ENCODE measurements at places on chromosomes 5 and 9. TPM values are rescaled to one million over a fixed set of nuclear protein-coding genes. Genes with fewer than 3 reads are reported as not detected.

GRCh38 chr5:147072622-147073021, 162.2 kb upstream of the STK32A start:
- DNase-seq, result no peak

DNA sequence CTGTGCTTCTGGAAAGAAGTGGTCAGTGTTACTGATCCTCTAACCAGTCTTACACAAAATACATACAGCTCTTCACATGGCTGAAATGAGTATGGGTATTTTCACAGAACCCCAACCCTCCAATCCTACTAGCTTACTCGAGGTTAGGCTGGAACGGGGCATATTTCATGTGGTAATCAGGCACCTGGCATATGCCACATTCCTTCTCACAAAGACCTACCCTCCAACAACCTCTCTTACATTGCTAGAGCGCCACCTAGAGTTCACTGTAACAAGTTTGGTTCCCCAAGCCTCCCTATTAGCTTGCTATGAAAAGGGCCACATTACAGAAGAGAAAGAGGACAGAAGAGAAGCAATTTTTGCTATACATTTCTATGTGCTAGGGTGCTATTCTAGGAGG, 597.3 kb downstream of the PRELID2 start:
- DNase-seq, result no peak

DNA sequence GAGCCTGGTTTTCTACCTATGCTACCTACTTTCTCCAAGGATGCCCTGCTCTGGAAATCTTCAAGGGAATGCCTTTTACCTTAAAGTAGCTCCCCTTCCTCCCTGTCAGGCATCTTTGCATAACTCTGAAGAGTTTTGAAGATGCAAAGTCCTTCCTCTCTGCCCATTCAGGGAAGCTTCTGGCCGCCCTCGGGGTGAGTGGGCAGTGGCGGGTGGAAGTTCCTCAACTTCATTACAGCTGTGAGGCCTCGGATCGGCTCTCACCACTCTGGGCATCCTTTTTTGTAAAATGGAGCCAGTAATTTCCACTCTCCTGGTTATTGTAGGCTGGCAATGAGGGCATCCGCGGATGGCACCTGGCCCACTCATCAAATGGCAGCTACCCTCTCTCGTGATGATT, 31.7 kb upstream of the STXBP1 start:
- no peak for DNase-seq

GRCh38 chr5:90446961-90447360, 27.6 kb downstream of the MBLAC2 start:
- no peak for DNase-seq

DNA sequence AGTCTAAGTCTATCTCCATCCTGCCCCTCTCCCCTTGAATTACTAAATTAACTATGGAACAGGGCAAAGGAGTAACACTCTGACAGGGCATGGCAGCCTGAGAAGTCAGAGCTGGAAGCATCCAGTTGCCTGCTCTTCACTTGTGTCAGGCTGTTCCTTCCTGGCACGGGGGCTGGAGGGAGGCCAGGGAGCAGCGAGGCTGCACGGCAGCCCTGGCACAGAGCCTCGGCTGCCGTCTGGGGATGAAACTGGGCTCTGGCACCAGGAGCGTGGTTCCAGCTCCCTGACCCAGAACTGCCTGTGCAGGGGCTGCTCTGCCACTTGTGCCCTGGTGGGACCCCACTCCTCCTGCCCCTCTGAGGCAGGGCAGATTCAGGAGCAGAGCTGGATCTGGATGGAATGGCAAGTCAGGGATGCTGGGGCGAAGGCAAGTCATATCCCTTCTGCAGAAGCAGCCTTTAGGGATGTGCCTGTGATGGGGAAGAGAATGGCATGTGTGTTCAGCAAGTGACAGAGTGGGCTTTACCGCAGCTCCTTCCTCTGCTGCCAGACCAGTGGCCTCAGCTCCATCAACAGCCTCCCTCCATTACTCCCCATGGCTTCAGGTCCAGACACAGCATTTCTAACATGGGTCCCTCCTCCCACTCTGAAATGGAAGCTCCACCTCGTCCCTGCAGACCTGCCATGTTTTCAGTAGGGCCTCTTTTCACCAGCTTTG, 42.2 kb upstream of the PDE8B start:
- DNase-seq, result no peak

GRCh38 chr5:90563108-90563507, 4.5 kb downstream of the ADGRV1 start:
- DNase-seq, result no peak

GRCh38 chr5:145449794-145450193, 385.3 kb downstream of the PRELID2 start:
- DNase-seq, result no peak

GRCh38 chr9:132989414-132989996, 11.0 kb downstream of the GFI1B start:
- no peak for DNase-seq

GRCh38 chr9:116877072-116877471, 190.0 kb downstream of the TRIM32 start:
- DNase-seq, result no peak

DNA sequence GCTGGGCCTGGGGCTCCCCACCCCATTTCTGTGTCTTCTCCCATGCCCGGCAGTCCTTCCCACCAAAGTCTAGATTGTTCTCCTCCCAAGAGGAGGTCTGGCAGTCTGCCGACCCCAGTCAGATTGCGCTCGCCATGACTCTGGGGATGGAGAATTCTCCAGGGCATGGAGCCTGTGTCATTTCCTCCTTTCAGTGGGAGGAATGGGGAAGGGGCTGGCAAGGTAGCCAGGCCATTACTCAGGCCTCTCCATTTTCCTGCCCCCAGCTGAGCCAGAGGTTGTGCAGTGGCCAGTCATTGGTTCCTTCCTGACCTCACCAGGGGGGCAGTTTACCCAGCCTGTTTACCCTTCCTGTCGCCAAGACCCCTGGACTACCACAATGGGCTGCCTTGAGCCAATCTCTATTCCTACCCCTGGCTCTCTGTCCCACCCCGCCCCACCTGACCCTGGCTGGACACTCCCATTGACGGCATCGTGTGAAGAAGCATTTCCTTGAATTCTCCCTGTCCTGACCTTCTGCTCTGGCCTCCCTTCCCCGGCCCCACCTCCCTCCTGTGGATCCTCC, 628 bp downstream of the SYNPO start:
- DNase-seq, result no peak

- DNase-seq, result no peak
These were observed 197.0 kb downstream of the PCSK1 start for GRCh38 chr5:96236051-96236450.

DNA sequence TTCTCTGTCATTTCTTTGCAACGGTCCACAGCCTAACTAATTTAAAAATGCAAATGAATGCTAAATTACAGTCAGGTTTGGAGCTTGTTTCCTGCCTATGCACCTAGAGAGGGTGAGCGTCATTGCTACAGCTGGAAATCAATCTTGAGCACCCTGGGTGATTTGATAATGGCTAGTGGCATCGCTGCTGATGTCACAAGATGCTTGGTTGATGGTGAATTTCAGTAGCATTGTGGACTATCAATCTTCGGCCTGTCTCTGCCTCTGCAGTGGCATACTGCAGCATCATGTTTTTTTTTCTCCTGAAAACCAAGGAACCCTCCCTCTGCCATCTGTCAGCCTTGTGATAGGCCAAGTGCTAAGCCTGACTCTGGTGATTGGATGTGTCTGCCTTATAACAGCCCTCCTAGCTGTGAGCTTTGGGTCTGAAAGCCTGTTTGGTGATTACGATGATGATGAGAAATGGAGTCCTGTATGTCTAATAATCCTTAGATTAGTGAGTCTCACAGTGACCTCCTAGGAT, 75.3 kb downstream of the NMUR2 start:
- no peak for DNase-seq

DNA sequence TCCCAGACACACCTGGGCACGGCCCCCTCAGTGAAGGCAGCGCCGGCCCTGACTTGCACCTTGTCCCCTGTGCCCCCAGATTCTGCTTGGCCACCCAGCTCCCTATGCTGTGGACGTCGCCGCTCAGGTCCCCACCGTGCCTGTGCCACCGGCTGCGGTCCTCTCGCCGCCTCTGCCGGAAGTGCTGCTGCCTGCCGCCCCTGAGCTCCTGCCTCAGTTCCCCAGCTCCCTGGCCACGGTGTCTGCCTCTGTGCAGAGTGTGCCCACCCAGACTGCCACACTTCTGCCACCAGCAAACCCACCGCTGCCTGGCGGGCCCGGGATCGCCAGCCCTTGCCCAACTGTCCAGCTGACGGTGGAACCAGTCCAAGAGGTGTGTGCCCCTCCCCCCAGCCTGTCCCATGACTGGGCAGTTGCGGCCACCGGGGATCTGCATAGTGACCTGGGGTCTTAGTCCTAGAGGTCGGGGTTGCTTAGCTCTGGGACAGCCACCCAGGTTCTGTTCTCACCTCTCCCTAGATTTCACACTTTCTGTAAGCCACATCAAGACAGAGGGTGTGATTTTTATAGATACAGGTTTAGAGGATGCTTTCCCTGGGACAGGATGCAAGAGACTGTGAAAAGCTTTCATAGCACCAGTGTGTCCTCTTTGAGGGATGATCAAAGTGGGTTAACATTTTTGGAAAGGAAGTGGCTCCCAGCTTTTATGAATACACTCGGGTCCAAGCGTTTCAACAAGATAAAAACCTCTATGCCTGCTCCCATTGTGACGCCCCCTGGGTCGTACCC, 78.0 kb downstream of the WNK2 start:
- no peak for DNase-seq

DNA sequence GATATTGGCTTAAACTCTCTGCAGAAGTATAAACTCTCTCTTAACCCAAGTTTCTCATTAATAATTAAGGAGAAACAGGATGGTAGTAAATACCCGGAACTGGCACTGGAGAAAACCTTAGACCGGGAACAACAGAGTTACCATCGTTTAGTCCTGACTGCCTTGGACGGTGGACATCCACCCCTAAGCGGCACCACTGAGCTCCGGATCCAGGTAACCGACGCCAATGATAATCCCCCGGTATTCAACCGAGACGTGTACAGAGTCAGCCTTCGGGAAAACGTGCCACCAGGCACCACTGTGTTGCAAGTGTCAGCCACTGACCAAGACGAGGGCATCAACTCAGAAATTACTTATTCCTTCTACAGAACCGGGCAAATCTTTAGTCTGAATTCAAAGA, 861 bp downstream of the PCDHGB5 start:
- DNase-seq, result no peak

DNA sequence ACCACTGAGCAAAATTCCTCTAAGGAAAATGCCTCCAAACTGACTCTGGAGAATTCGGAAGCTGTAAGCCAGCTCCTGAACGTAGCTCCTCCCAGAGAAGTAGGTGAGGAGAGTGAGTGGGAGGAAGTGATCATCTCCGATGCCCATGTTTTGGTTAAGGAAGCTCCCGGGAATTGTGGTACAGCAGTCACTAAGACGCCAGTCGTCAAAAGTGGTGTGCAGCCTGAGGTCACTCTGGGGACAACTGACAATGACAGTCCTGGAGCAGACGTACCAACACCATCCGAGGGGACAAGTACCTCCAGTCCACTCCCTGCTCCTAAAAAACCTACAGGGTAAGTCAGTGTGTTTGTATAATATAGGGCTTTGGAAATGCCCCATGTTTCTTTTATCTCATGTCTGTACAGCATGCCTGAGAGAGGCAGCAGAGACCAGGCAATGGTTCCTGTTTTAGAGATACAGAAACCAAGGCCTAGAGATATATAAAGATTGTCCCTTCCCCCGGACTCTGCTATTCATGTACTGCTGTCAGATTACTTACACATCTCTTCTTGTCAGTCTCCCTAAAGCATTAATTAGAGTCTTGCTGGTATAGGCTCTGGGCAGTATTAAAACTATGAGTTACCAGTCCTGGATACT, 23.9 kb downstream of the HMGXB3 start:
- no peak for DNase-seq

DNA sequence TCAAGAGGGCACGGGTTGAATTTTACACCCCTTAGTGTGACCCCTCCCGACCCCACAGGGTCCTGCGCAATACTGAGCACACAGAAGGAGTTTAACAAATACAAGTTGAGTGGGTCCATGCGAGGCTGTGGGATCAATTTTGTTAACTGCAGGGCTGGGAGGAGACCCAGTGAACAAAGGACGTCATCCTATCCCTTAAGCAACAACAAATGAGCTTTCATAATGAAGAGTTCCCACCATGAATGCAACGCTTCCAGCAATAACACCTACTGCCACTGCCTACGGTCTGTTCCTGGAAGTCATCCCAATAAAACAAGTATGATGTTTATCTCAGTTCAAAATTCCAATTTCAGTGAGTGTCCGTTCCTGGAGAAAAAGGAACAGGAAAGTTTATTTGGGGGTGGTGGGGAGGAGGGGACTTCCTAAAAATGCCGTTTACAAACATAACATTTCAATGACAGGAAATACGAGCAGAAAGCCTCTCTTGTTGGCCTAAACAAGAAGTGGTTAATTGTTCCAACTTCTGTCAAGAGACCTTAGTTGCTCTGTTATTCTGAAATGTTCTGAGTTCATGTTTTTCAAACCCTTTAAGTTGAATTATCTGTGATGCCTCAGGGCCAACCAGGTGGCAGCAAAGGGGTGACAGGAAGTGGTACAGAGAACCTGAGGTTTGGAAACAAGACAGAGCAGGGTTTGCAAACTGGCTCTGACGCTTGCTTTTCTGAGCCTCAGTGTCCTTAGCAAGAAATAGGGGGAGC, 65.8 kb upstream of the PLPP6 start:
- peak; percentile 34 for DNase-seq

DNA sequence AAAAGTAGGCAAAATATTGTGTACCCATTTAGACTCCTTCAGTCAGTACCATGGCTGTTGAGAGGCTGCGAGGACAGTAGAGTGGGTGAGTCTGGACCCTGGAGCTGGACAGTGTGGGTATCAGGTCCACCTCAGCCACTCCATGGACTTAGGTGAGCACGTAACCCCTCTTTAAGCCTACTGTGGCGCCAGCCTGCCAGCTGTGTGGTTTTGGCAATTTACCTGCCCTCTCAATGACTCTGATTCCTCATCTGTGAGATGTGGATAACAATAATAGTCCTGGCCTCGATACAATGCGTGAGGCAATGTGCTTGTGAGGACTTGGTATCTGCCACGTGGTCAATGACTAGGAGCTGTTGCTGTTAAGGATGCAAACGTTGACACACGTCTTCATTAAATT, 17.9 kb downstream of the SLC1A3 start:
- DNase-seq, result no peak

- peak; percentile 55 for DNase-seq
These were observed 73.6 kb upstream of the PAM start for GRCh38 chr5:102681403-102681983.

DNA sequence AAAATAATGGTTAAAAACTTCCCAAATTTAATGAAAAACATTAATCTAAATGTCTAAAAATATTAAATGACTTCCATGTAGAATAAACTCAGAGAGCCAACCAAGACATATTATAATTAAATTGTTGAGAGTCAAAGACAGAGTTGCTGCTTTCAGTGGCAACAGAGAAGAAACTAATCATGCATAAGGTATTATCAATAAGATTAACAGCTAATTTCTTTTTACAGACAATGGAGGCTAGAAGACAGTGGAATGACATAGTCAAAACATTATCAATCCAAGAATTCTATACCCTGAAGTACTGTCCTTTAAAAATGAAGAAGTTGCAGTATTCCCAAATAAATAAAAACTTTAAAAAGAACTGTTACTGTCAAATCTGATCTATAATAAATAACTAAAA, 268.7 kb downstream of the IRX2 start:
- no peak for DNase-seq

The TIGD6 gene
- total RNA-seq, result 1.7 TPM

The PCDHGA10 gene
- total RNA-seq, result 0.06 TPM

The CFAP90 gene
- total RNA-seq, result not detected

The CDC20B gene
- not detected for total RNA-seq

The BARHL1 gene
- not detected for total RNA-seq

The PCDHGA7 gene
- total RNA-seq, result not detected

The SCGB3A2 gene
- total RNA-seq, result not detected

The IL7R gene
- total RNA-seq, result 117 TPM

The NIPBL gene
- total RNA-seq, result 39.8 TPM

All from activated naive CD8-positive, alpha-beta T cell treated with anti-CD3 and anti-CD28 coated beads for 36 hours (primary cell).